Caki2 (cell line): ENCODE measurements at places on chromosomes 16 and 17.
A peak's percentile ranks its signal among the peaks of the same experiment; 100 is the strongest.

GRCh38 chr17:74779501-74779900 lies 3.4 kb upstream of the NAT9 start:
- no peak for DNase-seq

DNA sequence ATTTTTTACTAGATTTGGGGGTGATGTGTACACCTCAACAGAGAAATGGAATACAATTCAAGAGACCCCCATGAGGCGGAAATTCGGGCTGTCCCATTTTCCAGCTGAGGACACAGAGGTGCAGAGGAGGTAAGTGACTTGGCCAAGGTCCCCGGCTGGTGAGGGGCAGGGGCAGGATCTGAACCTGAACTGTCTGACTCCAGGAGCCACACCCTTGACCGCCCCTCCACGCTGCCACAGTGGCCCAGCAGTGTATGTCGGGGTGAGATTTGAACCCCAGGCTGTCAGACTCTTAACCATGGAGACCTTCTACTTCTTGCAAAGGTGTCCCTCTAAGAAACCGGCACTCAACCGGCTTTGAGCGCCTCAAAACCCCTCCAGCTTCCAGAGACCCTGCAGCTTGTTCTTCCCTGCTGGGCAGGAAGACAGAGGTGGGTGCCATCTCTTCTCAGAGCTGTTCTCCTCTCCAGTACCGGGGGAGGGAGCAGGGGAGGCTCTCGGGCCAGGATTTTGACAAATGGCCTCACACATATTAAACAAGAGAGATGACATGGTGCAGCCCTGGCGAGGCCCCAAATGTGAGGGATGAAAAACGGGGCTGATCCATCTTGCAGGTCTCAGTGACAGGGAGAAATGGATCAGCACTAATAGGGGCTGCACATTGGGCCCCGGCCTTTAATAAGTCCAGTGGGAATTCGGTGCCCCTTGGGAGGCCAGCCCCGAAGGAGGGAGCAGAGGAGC lies 222.3 kb downstream of the GSG1L start:
- DNase-seq = no peak

DNA sequence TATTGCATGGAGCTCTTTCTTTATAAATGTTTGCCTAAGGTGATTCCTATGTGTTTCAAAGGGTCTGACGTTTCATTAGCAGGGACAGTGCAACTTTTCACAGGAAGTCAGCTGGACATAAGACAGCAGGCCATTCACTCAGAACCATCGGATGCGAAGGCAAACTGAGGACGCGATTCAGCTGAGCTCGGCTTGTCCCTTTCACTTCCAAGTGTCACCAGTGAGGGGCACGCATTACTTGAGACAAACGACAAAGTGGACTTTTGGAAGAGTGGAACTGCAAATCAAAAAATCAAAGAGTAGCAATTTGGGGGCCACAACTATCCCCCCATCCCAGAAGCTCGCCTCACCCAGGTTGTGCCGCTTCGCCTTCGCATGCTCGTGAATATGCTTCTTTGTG lies 14.6 kb downstream of the USP22 start:
- DNase-seq = no peak

GRCh38 chr17:81150377-81151077 lies 14.8 kb upstream of the PVALEF start:
- DNase-seq = no peak

DNA sequence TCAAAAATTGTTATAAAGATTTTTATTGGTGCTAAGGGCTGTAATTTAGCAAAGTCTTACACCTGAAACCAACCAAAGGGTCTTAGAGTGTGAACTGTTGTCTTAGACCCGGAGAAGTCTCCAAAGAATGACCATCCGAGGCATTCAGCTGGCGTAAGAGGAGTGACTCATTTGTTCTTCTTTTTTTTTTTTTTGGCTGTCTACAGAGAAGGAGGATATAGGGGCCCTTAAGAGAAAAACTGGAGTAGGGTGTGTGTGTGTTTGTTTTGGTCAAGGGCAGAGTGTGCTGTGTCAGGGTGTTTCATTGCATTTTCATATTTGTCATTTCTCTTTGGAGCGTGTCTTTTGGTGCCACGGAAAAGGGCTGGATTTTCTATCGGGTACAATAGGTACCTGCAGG lies 508.0 kb downstream of the WWOX start:
- peak; percentile 1 for DNase-seq

DNA sequence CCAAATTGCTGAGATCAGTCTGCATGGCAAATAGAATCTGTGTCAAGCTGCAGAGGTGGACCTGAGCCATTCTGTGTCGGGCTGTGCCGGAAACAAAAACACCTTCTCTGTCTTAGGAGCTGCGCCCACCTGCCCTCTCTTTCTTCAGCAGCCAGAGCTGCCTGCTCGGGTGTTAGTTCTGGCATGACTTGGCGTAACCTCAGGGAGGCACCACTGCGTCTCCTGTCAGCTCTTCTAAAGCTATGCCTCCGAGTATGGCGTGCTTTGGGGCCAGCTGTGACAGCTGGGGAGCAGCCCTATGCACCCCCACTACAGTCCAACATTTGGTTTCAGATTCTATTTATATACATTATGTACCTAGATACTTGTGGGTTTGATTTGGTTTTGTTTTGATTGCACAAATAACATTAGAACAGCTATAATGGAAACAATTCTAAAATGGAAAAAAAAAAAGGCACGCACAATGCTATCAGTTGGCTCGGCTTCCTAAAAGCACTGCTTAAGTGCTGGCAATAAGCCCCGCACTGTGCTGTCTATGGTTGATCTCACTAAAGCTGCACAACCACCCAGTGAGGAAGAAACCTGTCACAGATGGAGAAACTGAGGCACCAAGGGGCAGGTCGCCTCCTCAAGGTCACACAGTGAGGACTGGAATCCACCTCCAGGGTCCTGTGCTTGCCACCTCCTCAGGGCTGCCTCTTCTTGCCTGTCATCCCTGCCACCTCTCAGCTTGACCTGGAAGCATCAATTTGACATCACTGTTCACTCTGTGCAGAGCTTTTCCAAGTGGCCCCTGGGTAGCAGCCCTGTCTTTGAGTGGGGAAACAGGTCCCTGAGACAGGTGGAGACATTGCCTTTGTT lies 18.7 kb upstream of the ADGRG1 start:
- DNase-seq = no peak

GRCh38 chr17:77737442-77738265 lies 220.8 kb upstream of the TNRC6C start:
- DNase-seq = no peak
